NCI-H748 treated with DMSO at 0.1 percent for 48 hours (cell line): ENCODE measurements at places on chromosomes 6 and 20.

- DNase-seq: no peak
Measured at GRCh38 chr6:36076178-36077063, 48.8 kb downstream of the MAPK14 start.

DNA sequence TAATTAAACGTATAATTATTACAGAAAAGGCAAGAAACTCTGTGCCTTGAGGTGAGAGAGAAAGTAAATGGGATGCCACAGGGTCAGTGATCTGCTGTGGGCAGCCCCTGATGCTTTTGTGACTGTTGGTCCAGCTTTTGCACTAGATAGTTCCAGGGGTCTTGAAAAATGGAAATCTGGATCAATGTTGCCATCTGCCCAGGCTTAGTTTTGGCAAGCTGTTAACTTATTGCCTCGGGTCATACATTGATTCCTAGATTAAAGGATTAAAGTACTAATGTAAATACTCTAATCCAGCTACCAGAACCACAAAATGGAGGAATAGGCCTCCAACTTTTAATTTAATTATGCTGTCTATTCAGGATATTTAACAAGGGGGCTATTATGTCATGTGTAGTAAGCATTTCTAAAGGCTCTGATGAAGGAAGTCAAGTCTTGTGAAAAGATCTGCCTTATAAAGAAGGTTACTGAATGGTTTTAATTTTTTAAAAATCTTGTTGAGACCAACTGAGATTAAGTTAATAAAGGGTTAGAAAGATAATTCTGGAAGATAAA is 376.0 kb upstream of the HS3ST5 start:
- no peak for DNase-seq

DNA sequence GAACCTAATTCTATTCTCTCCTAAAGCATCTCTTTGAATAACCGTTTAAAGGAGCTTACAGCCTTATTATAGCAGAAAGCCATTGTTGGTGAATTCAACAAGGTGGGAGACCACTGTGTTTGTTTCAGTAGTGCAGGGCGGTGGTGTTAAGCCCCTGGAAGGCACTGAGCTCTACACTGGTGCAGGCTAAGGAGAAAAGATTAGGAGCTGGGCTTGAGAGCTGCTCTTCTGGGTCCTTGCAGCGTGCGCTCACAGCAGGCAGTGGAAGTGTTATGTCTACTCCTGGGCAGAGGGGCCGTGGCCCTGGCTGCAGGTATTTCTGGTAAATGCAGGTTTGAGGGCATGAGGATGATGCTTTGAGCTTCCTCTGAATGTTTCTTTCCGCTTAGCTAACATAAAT is 361.2 kb downstream of the RNF144B start:
- DNase-seq: no peak

DNA sequence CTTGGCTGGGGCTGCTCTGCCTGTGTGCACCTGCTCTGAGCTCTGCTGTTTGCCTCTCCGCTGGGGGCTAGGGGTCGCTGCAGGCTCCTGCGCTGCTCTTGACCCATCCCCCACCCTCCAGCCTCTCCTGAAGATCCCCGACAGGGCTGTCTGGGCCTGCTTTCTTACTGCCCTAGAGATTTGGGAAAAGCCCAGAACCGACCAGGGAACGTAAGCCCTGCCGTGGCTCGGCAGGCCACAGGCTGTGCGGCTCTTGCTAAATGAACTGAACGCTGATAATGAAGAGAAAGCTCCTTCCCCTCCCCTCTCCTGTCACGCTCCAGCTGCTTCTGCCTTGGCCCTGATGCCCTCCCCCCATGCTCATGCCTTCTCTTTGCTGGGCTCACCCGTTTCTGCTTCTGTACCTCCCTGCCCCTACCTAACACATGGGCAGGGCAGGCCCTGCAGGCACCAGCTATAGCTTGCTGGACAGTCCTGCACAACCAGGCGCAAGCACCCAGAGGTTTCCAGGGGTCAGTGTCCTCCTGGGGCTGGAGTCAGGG is 32.0 kb upstream of the PCMTD2 start:
- no peak for DNase-seq

DNA sequence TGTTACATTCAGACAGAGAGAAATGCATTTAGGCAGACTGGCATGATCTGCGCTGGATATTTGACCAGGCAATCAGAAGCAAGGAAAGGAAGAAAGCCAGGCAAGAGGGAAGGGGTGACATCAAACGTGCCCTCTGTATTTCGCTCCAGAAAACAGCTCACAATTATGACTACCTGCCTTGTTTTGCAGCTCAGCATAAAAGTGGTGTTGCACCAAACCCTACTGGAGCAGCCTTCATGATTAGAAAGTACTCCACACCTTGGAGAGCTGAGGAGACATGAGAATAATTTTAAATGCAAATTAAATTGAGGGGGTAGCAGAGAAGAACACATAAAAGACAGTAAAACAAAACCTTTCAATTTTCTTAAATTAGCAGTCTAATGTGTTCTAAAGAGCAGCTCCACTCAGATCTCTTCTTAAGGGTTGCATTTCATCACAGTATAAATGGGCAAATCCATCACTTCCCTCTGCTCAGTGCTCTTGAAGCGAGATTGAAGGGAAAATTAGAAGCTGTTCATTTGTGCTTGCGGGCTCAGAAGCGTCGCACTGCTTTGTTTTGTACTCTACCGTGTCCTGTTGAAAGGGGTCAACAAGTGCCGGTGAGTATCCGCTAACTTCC is at the start of gene PHACTR1:
PHACTR1 (plus strand) TSS at position 470 of the 619 bp plus-strand sequence.
- no peak for DNase-seq

DNA sequence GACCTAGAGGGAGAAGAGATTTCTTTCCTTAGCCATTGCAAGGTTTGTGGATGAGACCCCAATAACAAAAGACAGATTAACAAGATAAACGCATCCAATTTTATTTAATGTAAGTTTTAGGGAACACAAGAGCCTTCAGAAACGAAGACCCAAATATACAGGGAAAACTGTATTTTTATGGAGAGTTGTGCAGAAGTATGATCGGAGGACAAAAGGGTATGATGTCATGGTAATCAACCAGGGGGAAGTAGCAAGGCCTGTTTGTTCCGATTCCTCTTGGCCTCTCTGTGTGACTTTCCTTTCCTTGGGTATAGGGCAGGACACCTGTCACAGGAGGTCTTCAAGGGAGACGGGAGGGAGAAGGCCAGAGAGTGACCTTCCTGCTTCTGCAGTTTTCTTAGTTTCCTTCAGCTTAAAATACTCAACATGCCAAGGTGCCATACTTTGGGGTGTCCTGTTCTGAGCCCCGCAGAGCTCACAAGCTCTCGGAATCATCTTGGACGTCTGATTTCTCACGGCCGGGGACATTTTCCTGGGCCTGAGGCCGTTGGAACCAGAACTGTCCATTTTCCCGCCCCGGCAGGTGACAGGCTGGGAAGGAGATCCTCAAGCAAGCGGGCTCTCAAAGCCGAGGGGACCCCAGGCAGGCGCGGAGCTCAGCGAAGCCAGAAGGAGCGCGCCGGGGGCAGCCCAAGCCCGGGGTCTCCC is 21.7 kb downstream of the TMC2 start:
- no peak for DNase-seq

- no peak for DNase-seq
Measured at GRCh38 chr6:82554666-82555065, 191.0 kb downstream of the TPBG start.
